Activated CD4-positive, CD25-positive, alpha-beta regulatory T cell treated with anti-CD3 and anti-CD28 coated beads, Interleukin-2, amount 50 U/mL, for 24 hours (primary cell): ENCODE measurements at places on chromosomes 12 and 14.

GRCh38 chr12:32226768-32227167 is 120.1 kb downstream of the BICD1 start:
- no peak for ATAC-seq

GRCh38 chr12:121789800-121790728 is 3.4 kb downstream of the RHOF start:
- peak; percentile 66 for ATAC-seq

GRCh38 chr12:43329375-43329774 is 222.6 kb downstream of the ADAMTS20 start:
- no peak for ATAC-seq

DNA sequence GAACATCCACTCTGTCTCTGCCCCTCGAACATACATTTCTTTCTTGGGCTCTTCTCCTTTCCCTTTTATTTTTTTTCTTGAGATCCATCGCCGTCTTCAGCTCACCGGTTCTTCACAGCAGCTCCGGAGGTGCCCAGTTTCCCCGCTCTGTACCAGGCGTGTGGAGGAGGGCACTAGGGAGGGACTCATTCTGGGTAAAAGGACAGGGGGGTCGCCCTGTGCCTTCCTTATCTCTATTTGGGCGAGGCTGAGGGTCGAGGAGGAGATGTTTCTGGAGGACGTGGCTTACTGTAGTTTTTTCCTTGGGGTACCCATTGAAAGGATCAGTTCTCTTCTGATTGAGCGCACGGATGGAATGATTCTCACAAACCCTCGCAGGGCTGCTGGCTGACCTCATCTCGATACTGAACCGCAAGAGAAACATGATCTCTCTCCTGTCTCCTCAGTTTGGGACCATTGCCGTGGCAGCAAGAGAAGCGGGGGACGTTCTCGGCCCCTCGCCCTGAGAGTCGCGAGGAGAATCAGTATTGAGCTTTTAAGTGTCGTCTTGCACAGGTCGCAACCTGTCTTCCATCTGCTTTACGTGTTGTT is 386 bp downstream of the LIN52 start:
- ATAC-seq, result peak; percentile 0

- ATAC-seq, result no peak
Measured at GRCh38 chr14:67285876-67286452, 44.7 kb downstream of the PALS1 start.

DNA sequence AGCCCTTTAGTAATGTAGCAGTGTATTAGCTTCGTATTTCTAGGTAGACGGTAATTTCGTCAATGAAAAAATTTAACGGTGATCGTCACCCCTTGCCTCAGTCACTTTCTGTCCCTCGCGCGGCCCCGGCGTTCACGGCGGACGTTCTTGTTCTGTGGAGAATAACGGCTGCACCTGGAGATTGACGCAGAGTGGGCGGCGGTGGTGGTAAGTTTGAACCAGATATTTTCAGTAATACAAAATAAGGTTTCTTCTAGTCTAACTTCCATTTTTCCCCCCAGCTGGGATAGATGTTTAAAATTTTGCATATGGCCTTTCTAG is 341 bp downstream of the ZNF10 start:
- ATAC-seq, result peak; percentile 0

GRCh38 chr14:89013698-89014568 is 189.5 kb downstream of the TTC8 start:
- no peak for ATAC-seq

DNA sequence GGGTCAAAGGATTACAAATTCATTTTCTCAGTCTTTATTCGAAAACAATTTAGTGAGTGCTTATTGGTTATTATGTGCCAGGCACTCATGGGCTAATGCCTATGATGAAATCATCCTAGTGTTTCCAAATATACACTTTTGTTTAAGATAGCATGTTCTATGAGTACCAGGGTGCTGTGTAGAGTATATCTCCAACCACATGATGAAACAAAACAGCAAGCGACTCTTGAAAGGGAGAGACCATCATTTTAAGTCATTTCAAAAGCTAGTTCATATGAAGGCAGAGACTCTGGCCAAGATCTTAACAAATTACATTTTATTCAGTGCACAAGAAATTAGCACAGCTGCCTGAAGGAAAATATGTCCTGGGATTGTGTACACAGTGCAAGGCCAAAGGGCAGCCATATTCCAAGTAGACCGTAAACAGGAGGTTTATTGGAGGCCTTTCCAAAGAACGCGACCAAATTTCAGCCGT is 204.2 kb downstream of the EFCAB11 start:
- ATAC-seq, result no peak

GRCh38 chr12:2922329-2922728 is 31.6 kb downstream of the TULP3 start:
- peak; percentile 33 for ATAC-seq

- ATAC-seq, result no peak
Measured at GRCh38 chr14:25833341-25834126, 764.3 kb downstream of the NOVA1 start.

GRCh38 chr12:591167-592023 is 71.8 kb downstream of the NINJ2 start:
- no peak for ATAC-seq

GRCh38 chr14:37697489-37698121 is 102.2 kb downstream of the TTC6 start:
- no peak for ATAC-seq

GRCh38 chr14:81222691-81223090 is 1.9 kb upstream of the GTF2A1 start:
- no peak for ATAC-seq

DNA sequence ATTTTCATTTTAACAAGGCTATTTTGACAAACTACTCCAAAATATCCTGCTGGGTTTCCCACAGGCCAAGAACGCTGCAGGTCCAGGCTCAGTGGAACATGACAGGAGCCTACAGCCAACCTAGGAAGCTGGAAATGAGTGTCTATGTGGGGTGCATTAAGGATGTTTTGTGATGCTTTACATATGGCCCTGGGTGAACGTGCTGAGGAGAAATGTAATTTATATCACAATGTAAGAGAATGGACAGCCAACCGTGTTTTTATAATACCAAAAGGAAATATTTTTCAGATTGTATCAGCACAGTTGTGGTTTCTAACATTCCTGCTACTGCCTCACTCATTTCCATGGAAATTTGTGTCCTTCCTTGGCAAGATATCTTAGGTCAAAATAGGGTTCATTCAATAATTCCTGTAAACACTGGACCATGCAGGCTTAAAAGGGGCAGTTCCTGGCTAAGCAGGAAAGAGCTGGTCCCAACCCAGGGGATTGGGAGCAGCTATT is 51.5 kb downstream of the ST8SIA1 start:
- no peak for ATAC-seq

DNA sequence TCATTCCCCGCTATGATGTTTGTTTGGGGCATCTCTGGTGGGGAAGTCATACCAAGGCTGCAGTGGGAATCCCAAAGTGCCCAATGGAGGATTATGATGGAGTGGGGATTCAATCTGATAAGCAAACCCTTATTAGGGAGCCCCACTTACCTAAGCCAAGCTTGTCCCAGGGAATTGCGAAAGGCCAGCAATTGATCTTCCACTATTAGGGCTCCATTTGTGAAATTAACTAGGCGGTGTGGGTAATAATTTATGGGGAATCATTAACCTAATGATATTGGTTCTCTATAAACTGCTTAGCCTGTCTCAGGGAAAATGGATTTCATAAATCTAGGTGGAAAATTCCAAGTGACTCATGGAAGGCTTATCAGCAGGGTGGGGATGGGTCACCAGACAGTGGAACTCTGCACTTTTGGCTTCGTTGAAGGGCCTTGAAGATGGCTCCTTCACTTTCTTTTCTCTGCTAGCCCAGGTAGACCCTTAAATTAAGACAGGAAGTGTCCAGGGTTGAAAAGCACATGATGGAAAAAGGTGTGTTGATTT is 113.0 kb upstream of the WSCD2 start:
- ATAC-seq, result no peak

DNA sequence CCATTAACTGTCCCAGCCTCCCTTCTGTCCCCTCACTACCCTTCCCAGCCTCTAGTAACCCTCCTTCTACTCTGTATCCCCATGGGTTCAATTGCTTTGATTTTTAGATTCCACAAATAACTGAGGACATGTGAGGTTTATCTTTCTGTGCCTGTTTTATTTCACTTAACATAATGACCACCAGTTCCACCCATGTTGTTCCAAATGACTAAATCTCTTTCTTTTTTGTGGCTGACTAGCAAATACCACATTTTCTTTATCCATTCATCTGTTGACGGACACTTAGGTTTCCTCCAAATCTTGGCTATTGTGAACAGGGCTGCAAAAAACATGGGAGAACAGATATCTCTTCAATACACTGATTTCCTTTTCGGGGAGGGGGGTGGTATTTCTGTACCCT is 65.7 kb downstream of the PRKD1 start:
- ATAC-seq, result no peak

DNA sequence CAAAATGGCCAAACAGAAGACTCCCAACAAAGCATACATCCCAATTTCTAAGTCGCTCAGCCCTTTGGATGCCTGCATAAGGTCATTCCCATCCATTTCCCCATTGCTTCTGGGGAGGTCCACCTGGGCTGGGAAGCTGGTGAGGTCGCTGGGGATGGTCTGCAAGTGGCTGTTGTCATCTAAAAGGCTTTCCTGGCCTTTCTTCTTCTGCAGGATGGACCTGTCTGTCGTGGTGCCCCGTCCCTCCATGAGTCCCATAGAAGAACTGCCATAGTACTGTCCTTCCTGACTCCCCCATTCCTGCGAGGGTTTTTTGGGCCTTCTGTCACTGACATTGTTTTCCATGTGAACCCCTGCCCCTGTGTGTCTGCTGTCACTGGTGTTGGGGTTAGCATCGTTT is 221.1 kb downstream of the GLT1D1 start:
- no peak for ATAC-seq

- ATAC-seq, result no peak
Measured at GRCh38 chr14:53744857-53745256, 211.8 kb downstream of the BMP4 start.

DNA sequence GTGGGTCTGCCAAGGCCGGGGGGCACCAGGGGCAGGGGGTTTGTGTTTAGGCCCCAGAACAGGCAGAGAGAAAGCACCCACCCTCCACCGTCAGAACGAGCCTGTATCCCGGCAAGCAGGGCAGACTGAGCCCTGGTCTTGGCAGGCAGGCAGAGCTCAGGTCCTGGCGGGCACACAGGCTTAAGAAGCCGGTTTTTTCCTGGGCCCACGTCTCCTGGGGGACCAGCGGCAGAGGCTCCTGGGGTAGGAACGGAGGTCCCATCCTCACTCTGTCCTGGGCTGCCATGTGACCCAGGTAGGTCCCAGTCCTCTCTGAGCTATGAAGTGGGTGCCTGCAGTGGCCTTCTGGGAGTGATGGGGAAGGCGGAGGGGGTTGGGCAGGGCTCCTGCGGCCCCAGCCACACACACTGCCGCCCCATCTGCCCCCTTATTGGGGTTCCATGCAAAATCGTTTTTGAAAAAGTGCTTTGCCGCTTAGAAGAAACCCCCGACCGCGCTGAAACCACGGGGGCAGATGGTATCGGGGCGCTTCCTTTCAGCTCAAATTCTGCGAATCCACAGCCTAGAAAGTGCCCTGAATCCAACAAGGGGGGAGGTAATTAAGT is 24.2 kb downstream of the SH2B3 start:
- ATAC-seq, result peak; percentile 19

DNA sequence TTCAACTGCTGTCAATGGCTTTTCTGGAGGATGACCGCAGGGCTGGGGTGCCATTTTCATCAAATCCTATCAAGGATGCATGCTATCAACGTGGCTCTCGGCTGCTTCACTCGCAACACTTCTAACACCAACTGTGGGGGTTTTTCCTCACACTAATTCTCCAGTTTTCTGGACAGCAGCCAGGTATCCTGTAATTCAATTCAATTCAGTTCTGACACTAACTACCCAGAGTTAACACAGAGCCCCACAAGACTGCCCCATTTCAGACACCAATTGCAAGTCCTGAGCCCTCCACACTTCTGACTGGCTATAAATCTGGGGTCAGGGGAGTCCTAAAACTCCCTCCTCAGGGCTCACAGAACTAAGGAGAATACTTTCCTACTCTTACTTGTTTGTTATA is 55.3 kb upstream of the TMCC3 start:
- ATAC-seq, result no peak

DNA sequence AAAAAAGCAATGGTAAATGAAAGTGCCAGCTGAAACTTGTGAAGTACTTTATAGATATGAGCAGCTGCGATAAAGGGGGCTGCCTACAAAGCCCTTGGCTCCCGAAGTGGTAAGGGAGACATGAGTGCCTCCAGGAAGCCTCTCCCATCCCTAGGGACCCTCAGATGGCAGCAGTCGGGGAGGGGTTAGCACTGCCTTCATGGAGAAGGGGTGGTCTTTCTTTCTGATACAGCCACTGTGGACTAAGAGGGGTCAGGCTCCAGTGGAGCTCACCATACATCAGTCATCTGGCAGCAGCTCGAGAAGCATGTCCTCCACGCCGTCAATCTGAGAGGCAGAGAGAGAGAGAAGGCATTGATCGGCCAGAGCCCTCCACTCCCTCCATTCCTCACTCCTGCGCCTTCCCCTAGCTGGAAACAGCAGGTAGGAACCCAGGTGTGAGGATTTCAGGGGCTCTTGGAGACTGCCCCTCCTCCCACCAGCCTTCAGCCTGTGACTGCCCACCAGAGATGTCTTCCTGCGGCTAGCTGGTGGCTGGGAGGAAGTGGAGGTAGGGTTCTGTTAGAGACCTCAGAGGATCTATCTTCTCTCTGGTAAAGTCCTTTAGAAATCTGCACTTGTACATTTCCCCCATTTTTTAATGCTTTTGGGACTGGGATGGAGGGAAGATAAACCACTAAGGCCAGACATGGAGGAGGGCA is 2.3 kb downstream of the TCL1A start:
- no peak for ATAC-seq

GRCh38 chr12:10511756-10512355 is 6.2 kb downstream of the EIF2S3B start:
- no peak for ATAC-seq

- no peak for ATAC-seq
Measured at GRCh38 chr12:132078190-132078589, 65.9 kb downstream of the DDX51 start.

GRCh38 chr12:122871851-122872780 is 23.8 kb downstream of the VPS37B start:
- ATAC-seq, result peak; percentile 71

- no peak for ATAC-seq
Measured at GRCh38 chr14:64569138-64569631, 19.4 kb downstream of the PPP1R36 start.

GRCh38 chr12:117680312-117680711 is 288.5 kb downstream of the KSR2 start:
- ATAC-seq, result no peak

GRCh38 chr14:93984070-93984469 is 7.7 kb upstream of the ASB2 start:
- ATAC-seq, result no peak

DNA sequence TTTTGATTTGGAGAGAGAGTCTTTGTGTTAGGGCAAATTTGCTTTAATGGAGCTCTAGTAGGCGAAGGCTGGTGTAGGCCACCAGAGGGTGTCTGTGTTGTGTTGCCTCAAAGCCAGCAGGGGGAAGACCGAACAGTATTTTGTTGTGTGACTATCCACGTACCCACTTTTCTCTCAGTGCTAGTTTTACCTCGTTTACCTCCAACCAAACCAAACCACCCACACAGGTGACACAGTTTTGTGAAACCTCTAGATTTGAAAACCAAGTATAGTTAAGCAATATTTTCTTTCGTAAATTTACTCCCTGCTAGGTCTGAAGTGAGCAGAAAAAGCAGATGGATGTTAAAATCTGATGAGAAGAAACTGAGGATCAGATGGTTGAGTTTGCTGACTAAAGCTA is 36.3 kb upstream of the NPFF start:
- ATAC-seq, result peak; percentile 97

- no peak for ATAC-seq
Measured at GRCh38 chr12:29316752-29317151, 64.2 kb downstream of the ERGIC2 start.

- ATAC-seq, result no peak
Measured at GRCh38 chr14:73153272-73153671, 17.0 kb downstream of the PSEN1 start.

GRCh38 chr14:65879248-65880009 is 466.9 kb downstream of the FUT8 start:
- peak; percentile 90 for ATAC-seq
